ENCODE measurements at places on chromosomes 12 and 14.

GRCh38 chr12:63321373-63321772 lies 170.4 kb upstream of the AVPR1A start:
- DNase-seq, result no peak

GRCh38 chr12:89390802-89391673 lies 38.7 kb upstream of the DUSP6 start:
- DNase-seq, result no peak

GRCh38 chr12:127555071-127555470 lies 711.9 kb upstream of the TMEM132C start:
- DNase-seq, result no peak

DNA sequence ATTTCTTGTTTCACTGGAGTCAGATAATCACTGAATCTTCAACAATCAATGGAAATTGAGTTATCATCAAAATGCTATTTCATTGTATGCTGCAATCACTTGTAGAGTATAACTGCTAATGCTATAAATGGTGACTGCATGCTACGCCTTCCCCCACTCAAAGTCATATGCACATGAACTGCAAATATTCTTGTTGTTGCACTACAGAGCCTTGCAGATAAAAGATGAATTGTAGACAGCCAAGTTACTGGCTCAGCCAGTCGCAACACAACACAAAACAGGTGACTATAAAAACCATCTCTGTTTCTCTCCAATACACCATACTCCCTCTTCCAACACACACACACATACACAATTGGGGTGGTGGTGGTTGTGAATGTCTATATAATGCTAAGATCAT lies 171.0 kb upstream of the HMGA2 start:
- no peak for DNase-seq

- no peak for DNase-seq
Measured at GRCh38 chr12:100127766-100128511, 14.7 kb downstream of the BLTP3B start.

GRCh38 chr12:120674097-120674636 lies 12.8 kb upstream of the MLEC start:
- DNase-seq, result no peak

GRCh38 chr14:88895116-88895515 lies 70.7 kb downstream of the TTC8 start:
- peak; percentile 15 for DNase-seq

DNA sequence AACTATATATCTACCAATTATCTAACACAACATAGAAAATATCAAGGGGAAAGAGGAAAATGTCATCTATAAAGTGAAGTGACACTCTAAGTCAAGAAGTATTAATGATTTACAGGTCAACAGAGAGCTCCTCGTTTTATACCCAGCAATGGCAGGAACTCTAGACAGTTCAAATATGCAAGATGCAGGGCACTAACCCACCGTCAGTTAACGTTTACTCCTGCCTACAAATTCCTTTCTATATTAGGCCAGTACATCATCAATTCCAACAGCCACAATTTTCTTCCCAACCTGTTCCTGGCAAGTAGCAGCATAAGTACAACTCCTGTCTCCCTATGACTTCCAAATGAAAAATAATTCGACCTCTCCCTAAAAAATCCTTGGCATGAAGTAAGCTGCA lies 9.0 kb upstream of the KANSL2 start:
- no peak for DNase-seq

DNA sequence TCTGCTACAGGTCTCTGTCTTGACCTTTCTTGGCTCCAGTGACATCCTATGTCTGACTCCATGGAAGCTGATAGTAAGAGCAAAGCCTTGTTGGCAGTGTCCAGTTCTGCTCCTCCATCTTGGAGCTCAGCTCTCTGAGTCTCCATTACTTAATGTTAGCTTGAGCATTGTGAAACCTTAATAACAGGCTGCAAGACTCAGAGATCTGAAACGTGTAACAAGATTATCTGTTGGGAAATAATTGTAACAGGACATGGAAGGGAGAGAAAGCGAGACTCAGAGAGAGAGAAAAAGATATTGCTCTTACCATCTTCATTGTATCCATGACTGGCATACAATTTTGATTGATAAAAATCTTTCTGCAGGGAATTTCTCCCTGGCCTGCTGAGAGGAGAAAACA lies 1365.7 kb downstream of the AACS start:
- DNase-seq, result no peak

- no peak for DNase-seq
Measured at GRCh38 chr14:95500201-95500681, 16.2 kb downstream of the SYNE3 start.

DNA sequence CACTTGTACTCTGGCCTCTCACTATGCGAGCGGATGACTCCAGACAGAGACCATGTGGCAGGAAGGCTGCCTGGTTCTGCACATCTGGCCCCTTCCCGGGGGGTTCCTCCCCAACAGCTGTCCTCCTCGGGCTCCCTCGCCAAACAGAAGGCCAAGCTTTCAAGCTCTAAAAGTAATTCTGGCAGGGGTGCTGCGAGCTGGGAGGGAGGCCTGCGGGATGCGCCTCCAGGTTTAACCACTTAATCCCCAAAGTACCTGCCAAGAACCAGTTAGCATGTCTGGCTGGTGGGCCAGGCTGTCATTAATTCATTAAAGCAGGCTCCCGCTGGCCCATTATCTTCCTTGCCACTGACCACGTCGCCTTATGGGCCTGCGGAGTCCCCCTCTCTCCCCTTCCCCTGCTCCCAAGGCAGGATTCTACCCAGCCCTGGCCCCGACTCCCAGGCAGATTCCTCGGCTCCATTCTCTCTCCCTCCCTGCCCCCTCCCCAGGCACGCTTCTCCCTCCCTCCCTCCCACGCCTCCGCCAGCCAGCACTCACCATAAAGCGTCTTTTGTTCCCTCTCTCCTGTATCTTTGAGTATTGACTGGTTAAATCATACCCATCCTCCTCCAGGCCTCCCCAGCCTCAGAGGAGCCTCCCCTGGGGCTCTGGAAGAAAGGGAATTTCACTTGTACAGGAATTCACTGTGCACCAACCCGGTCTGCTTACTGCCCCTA lies 4.9 kb downstream of the HRK start:
- no peak for DNase-seq

GRCh38 chr12:17076028-17076744 lies 470.2 kb upstream of the LMO3 start:
- peak; percentile 34 for DNase-seq

- DNase-seq, result no peak
Measured at GRCh38 chr14:31582286-31582691, 21.1 kb downstream of the NUBPL start.

DNA sequence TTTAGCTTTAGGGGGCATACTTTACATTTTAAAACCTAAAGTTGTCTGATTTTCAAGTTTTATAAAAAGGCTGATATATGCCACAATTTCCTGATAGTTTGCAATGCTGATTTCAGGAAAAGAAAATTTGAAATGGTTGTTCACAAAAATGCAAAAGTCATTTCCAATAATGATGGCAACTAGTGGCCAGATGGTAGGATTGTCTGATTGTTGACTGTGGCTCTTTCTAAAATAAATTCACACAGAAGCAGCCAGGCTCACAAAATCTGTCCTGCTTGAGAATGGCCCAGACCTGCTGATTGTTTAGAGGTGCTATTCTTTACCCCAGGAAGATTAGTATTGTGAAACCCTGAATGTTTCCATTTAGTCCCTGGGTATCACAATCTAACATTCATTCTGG lies 220.3 kb downstream of the NELL2 start:
- DNase-seq, result no peak

- no peak for DNase-seq
Measured at GRCh38 chr14:99377951-99378350, 102.7 kb downstream of the SETD3 start.

- no peak for DNase-seq
Measured at GRCh38 chr14:20413744-20414082, 412 bp upstream of the TEP1 start.

DNA sequence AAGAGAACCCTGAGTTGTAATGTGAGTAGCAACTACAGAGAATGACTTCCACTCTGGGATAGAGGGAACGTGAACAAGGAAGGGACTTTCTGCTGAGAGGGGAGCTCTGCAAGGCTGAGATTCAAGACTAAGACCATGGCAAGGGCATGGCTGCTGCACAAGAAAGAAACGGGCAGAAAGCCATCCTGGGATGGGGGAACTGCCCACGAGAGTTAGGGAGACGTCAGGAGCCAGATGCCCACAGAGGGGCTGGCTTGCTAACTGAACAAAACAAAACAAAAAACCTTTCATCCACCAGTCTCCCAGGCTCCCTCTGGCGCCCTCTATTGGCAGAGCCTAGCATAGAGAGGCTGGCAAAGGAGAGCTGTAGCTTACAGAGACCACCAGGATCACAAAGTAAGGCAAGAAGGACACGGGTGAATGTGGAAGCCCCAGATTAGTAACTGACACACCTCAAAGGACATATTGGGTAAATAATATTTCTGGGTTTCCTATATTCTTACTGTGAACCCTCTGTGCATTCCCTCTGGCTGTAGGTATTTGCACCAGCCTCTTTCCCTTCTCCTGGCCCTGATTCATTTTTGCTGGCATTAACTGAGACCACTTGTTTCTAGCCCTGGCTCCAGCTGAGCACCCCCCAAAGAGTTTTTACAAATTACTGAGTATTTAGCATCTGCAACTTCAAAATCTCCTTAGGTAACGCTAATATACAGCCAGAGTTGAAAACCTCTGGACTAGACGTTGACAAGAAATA lies 338.3 kb downstream of the EMP1 start:
- no peak for DNase-seq

All from LNCaP clone FGC (cell line).